Stimulated activated CD8-positive, alpha-beta memory T cell treated with anti-CD3 and anti-CD28 coated beads, Interleukin-15, amount 100 ng/mL, for 24 hours (primary cell): ENCODE measurements at places on chromosomes 4 and X.
A peak's percentile ranks its signal among the peaks of the same experiment; 100 is the strongest.

DNA sequence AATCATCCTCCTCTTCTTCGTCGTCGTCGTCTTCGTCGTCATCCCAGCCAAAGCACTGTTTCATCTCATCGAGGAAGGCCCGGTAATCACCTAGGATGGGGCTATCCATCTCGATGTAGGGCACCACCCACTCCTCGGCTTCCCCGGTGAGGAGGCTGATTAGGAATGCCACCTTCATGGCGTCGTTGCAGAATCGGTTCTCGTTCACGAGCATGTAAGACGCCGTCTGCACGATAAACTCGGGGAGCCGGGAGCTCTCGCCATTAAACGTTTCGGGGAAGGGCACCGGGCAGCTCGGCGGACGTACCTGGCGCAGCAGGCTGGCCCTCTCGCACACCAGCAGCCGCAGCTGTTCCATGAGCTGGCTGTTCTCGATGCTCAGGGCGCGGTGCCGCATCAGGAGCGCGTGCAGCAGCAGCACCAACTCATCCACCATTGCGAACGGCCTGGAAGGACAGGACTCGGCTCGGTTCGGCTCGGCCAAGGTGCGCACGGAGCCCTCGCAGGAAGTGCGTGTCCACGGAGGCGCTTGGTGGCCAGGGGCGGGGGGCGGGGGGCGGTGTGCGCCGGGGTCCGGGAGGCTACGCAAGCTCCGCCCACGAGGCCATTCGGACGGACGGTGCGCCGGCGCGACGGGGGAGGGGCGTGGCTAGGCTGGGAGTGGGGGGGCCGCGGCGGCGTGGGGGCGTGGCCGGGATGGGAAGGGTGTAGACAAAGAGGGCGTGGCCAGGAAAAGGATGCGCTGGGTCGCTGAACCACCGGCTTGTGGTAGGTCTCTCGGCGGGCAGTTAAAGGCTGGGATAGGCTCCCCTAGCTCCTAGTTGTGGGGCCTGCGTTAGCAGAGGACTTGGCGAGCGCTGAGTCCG is at the start of gene LDOC1:
LDOC1 (minus strand) TSS at position 544 of the 866 bp plus-strand sequence; CDS start at position 436, 108 bp downstream.
- DNase-seq = peak; percentile 43

DNA sequence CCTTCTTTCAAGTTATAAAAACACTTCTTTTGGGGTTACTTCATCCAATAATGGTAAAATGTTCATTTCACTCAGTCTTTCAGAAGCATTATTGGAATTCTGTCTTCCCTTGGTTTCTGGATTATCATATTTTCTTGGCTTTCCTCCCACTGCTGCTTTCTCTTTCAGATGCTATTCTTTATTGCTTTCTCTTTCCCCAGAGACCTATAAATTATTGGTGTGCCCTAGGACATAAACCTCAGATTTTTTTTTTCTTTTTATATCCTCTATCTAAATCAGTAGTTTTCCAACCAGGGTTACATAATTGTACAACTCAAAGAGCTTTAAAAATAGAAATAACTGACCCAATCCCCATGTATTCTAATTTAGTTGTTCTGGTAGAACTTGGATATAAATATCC is 1005.5 kb downstream of the ARAP2 start:
- DNase-seq = no peak

- no peak for DNase-seq
Measured at GRCh38 chr4:11328401-11328800, 100.3 kb downstream of the HS3ST1 start.

GRCh38 chrX:153226344-153227185 is 47.5 kb downstream of the MAGEA1 start:
- no peak for DNase-seq

- DNase-seq = no peak
Measured at GRCh38 chr4:151573945-151574344, 165.0 kb downstream of the FHIP1A start.

- no peak for DNase-seq
Measured at GRCh38 chr4:86286726-86287125, 73.1 kb downstream of the MAPK10 start.

- no peak for DNase-seq
Measured at GRCh38 chrX:150899191-150899757, 806 bp upstream of the CD99L2 start.

GRCh38 chr4:1166509-1167243 is 5.7 kb downstream of the SPON2 start:
- DNase-seq = no peak

DNA sequence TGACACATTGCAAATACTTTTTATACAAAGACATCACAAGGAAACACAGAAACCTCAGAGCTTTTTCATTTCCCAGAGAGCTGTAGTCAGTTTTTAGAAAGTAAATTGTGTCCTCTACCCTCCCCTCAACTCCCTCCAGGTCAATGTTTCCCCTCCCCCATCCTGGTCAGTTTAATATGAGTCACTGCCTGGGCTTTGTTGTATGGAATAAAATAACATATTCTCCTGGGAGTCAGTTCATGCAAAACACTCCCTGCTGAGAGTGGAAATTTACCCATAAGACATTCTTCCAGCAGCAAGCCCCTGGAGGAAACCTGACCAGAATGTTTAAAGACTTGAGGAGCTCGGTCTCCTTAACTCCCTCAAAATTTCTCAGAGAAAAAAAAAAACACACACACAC is 270.1 kb upstream of the LDB2 start:
- no peak for DNase-seq

GRCh38 chr4:80874979-80875378 is 155.5 kb upstream of the BMP3 start:
- no peak for DNase-seq

- no peak for DNase-seq
Measured at GRCh38 chr4:74632634-74633033, 161.7 kb downstream of the BTC start.

DNA sequence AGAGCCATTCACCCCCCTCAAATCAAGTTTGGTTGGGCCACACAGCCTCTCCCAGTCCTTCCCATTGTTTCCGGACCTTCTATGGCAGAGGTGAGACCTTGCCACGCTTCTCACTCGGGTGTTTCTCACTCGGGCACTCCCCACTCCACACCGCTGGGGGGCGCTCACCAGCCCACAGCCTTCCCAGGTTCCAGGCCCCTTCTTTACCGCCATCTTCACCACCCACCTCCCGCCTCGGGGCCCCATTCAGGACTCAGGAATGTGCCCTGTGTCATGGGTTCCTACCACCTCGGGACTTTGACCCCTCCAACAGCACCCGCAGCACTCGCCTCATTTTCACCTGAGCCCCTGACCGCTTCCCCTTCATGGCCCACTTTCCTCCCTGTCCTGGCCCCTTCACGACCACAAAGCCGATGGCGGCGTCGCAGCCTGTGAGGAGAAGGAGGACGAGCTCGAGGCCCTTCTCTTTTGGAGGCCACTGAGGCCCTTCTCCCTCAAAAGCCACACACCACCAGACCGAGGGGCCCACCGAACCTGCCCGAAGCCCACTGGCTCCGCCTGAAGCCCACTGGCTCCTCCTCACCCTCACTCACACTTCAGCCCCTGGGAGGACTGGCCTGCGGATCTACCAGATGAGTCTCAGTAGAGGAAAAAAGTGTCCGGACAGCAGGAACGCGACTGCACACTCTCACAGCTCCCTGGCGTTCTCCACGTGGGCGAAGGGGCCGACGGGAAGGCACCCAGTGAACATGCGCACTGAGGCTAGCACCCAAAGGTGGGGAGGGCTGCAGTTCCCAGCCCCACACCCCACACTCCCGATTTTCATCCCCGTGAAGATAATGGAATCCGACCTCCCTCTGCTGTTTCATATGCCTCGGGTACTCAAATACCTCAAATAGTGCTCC is at the start of gene PAGE1:
PAGE1 (minus strand) TSS at position 709 of the 905 bp plus-strand sequence. CDS start 1,214 bp downstream, outside the sequence.
- DNase-seq = no peak

- no peak for DNase-seq
Measured at GRCh38 chr4:85569730-85570299, 94.9 kb downstream of the ARHGAP24 start.

GRCh38 chr4:19298998-19299397 is 952.7 kb upstream of the SLIT2 start:
- DNase-seq = no peak

- no peak for DNase-seq
Measured at GRCh38 chr4:24249972-24250371, 334.4 kb downstream of the DHX15 start.

GRCh38 chr4:76830964-76831703 is 66.8 kb downstream of the SOWAHB start:
- DNase-seq = no peak
